ENCODE measurements at places on chromosomes 11 and 22. TPM values are rescaled to one million over a fixed set of nuclear protein-coding genes. Genes with fewer than 3 reads are reported as not detected.

DNA sequence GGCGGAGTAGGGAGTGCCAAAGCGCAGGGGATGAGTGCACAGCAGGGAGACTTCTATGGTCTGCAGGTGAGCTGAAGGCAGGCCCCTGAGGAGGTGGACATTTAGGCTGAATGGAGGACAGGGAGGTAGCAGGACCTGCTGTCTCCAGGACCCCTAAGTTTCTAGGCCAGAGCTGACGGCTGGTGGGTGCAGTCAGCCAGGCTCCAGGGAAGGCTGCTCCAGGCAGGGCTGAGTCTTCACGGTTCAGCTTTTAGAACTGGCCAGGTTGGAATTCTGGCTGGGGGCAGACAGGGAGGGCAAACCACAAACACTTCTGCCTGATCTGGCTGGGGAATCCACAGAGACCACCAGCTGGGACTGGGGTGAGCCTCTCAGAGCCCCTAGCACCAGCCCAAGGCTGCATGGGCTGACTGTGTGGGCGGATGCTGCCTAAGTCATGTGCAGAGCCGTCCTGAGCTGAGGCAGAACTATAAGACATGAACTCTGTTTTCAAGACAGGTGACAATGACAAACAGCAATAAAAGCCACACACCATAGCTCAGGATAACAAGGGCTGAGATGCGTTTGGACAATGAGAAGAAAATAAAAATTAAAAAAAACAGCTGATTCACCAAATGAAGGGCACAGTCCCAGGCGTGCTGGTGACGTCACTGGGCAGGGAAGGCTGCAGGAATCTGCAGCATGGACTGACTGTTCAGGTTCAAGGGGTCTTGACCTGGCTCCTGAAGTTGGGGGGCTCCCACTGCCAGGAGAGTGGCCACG, 10.4 kb upstream of the MALAT1 start:
- no peak for DNase-seq

DNA sequence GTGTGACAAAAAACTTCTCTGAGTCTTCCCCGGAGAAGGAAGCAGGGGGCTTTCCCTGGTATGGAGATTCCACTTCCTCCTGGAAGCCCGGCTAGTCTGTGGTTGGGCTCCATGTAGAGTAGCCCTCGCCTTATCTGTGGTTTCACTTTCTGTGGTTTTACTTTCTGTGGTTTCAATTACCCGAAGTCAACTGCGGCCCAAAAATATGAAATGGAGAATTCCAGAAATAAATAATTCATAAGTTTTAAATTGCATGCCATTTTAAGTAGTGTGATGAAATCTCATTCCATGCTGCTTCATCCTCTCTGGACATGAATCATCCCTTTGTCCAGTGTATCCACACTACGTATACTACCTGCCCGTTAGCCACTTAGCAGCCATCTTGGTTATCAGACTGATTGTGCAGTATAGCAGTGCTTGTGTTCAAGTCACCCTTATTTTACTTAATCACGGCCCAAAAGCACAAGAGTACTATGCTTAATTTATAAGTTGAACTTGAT, 275.0 kb upstream of the SESN3 start:
- DNase-seq, result no peak

DNA sequence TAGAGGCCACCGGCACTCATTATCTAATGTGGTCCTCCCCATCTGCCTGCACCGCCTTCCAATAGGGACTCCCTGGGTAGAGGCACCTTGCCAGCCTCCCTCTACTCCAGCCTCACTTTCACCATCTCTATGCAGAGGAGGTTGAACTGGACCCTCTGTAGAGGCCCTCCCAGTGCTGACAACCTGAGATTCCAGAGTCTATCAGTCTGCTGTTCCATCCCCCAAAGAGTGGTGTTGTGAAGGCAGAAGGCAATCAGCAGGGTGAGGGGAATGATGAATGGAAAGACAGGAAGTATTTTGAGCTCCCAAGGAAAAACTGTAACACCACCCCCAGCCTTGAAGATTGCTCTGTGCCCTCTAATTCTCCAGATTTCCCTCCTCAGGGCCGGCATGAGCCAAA, 77.9 kb downstream of the THAP12 start:
- no peak for DNase-seq

- DNase-seq, result no peak
Observed at GRCh38 chr11:103806130-103806895, 230.1 kb upstream of the DDI1 start.

The OR5AL1 gene
- total RNA-seq, result not detected

DNA sequence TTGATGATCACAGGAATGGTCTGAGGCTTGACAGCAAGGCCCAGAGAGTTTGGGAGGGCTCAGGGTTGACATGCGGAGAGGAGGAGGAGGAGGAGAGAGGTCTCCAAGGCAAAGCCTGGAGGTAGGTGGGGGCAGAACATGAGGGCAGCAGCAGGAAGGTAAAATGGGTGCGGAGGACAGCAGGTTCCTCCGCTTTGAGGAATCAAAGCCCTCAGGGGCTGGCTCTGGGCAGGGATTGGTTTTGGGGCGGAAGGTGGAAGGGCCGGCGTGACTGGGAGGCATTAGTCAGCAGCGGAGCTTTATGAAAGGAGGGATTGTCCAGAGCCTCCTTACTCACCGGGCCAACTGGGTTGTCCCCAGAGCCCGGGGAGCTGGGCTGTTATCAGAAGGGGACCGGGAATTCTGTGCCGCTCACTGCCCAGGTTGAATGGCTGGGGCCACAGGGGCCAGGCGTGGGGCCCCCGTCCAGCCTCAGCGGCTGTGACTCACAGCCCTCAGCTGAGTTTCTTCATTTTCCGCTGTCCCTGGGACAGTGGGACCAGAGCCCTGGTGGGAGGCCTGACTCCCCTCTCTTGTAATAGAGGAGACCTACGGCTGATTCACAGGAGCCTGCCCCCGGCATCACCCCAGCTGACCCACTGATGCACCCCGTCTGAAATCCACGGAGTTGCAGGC, 36.2 kb downstream of the LIF start:
- DNase-seq, result no peak

DNA sequence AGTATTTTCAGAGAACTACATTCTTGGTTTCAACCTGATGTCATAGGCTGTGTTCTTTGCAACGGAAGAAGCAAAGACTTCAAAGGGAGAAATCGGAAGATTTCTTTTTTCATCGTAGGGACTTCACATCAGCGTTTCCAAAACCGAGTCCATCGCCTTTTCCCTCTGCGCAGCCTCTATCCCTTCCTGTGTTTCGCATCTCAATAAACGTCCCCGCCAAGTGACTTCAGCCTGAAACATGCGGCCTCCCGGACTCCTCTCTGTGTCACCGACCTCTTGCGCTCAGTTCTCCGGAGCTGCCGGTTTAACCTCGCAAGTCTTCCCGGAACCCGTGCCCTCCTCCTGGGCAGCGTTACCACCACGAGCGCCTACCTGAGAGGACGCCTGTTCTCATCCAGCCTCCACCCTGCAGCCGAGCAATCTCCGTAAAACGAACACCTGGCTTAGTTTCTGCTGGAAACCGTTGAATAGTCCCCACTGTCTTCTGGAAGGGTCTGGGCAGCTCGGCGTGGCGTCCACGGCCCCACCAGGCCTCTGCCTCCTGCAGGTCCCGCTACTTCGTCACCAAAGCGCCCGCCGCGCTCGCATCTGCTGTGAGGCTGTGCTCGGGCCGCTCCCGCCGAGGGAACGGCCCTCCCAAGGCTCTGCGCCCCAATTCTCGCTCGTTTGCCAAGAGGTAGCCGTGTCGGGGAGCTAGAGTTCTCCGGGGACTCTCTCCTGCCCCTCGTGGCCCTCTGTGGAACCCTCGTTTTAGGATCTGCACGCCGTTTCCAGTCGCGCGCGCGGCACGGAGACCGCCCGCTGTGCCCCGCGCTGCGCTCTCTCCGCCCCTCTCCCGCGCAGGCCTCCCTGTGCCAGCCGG, at the start of gene GLB1L3:
Gene GLB1L3 (plus strand): TSS at position 846 of the 862 bp plus-strand sequence. CDS start 362 bp downstream, outside the sequence.
- no peak for DNase-seq

- no peak for DNase-seq
Observed at GRCh38 chr11:47552056-47552565, 821 bp downstream of the CELF1 start.

- DNase-seq, result no peak
Observed at GRCh38 chr11:62547691-62548281, 1.2 kb upstream of the AHNAK start.

- DNase-seq, result no peak
Observed at GRCh38 chr11:14027525-14027924, 65.0 kb downstream of the SPON1 start.

DNA sequence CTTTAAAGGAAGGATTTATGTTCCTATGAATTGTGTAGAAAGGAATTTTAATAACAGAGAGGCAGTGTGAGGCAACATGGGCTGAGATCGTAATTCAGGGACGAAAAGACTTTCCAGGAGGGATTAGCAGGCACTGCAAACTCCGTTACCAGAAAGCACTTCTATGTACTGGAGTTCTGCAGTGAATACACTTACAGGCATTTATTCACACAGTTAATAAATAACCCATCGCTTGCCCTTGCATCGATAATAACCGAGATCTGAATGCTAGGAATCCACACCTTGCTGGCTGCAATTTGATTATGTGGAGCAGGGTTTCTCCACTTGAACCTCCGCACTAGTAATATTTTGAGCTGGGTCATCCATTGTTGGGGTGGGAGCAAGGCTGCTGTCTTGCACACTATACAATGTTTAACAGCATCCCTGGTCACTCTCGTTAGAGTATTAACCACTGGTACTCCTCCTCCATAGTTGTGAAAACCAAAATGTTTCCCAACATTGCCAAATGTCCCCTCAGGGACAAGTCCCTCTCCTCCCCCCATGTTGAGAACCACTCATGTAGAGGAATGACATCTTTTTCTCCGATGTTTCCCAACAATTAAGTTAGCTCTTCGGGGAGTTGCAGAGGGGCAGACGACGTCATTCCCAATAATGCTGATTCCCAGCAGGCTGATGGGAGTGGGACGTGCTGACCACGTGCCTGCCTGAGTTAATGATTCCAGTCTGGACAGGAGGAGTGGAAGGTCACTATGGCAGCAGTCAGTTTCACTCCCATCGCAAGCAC, 99.5 kb downstream of the SNX19 start:
- no peak for DNase-seq
